ENCODE measurements at places on chromosomes 3 and 15. TPM values are rescaled to one million over a fixed set of nuclear protein-coding genes. Genes with fewer than 3 reads are reported as not detected.

The SNURF gene
- total RNA-seq: 16.3 TPM

The GOLGA6C gene
- total RNA-seq: not detected

GRCh38 chr3:37494216-37494615 lies 319.8 kb upstream of the LRRFIP2 start:
- no peak for DNase-seq

DNA sequence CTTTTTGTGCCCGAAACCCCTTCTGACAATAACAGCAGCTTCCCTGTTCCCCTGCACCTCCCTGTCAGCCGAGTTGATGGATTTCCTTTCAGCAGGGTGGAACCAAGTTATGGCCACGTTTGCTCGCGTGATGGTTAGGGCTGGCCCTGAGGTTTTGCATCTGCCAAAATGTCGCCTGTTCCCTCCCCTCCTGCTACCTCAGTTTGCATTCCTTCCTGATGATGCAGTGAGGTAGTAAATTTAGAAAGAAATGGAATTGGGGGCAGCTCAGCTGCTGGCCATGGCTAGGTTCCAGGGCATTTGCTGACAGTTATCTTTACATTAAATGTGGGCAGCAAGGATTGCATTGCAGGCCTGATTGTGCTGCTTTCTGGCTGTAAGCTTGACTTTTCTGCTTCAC lies 13.2 kb downstream of the LIMD1 start:
- no peak for DNase-seq

The SACM1L gene
- total RNA-seq: 57.6 TPM

The USP3 gene
- total RNA-seq: 70.8 TPM

DNA sequence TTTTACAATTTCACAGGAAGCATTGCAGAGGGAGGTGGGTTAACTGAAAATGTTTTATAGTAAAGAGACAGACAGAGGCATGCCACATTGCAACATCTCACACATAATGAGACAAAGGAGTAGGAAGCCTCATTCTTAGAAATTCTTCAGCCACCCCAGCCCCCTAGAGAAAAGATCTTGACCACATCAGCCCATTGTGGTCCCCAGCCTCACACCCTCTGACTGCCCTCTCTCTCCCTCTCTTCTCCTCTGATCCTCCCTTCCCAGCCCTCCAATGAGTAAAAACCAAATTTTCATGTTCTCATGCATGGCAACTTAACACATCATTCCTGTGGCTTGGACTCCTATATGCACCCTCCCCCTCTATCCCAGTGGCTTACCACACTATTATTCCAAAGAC lies 174.1 kb downstream of the UACA start:
- no peak for DNase-seq

- no peak for DNase-seq
Observed at GRCh38 chr3:6542795-6543194, 318.1 kb upstream of the GRM7 start.

- no peak for DNase-seq
Observed at GRCh38 chr3:85167576-85167975, 208.8 kb downstream of the CADM2 start.
